ENCODE measurements at places on chromosomes 1 and 21. TPM values are rescaled to one million over a fixed set of nuclear protein-coding genes. Genes with fewer than 3 reads are reported as not detected.

DNA sequence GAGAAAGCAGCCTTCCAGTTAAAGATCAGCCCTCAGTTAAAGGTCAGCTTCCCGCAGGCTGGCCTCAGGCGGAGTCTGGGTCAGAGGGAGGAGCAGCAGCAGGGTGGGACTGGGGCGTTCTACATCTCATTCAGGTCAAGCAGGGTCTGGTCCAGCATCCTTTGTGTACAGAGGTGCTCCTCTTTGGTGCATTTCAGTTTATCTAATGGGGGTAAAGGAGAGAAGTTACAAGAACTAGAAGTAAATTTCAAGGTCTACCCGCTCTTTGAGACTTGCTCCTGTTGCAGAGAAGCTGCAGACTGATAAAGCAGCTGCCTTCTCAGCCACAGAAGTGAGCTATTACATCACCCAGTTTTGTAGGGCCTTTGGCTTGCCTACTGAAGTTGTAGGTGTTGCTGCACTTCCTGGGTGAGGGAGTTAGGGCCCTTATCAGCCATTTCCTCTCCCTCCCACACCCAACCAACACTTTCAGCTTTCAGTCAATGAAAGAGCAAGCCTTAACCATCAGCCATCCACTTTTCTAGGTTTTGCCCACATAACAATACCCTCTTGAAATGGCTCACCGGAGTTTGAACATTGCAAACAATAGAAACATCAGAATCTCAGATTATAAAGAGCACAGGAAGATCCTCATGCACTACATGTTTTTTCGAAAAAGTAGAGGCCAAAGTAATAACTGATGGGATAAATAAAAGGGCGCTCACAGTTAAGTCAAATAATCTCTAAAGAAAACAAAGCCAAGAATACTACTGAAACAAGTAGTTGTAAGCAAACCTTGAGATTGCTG is 2.8 kb upstream of the NUP210L start:
- DNase-seq: peak; percentile 84
- H3K4me1 ChIP-seq: peaks cover 66% of the 10 kb centered on the region
- H3K27me3 ChIP-seq: no peaks in the 10 kb centered on the region
- H3K36me3 ChIP-seq: peaks cover 52% of the 10 kb centered on the region

- H3K4me1 ChIP-seq: no peaks in the 10 kb centered on the region
- no peak overlapping the region for H3K27ac ChIP-seq
- H3K4me3 ChIP-seq: no peak overlapping the region
- no peak for DNase-seq
- no peaks in the 10 kb centered on the region for H3K27me3 ChIP-seq
Observed at GRCh38 chr1:118290571-118290970, 105.5 kb upstream of the SPAG17 start.

DNA sequence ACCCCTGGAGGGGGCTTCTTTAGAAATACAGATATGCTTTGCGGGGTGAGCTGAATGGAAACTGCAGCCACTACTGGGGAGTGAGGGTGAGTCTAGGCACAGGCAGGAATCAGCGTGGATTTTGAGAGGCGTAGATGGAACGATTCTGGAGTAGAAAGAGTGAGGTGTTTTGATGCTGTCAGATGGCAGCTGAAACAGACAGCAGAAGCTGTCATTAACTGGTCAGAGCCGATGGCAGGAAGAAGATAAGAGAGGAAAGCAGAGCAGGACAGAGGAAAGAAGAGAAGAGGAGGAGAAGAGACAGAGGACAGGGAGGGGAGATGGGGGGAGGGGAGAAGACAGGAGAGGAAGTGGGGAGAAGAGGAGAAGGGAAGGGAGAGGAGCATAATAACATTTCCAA is 138.5 kb downstream of the LRIG2 start:
- no peaks in the 10 kb centered on the region for H3K27me3 ChIP-seq
- H3K4me1 ChIP-seq: no peaks in the 10 kb centered on the region
- DNase-seq: no peak
- no peak overlapping the region for H3K27ac ChIP-seq
- no peaks in the 10 kb centered on the region for H3K36me3 ChIP-seq

- DNase-seq: no peak
- no peaks in the 10 kb centered on the region for H3K27me3 ChIP-seq
- no peak overlapping the region for H3K4me3 ChIP-seq
- H3K27ac ChIP-seq: no peak overlapping the region
Observed at GRCh38 chr1:59043796-59044195, 253.1 kb upstream of the FGGY start.

GRCh38 chr1:201779351-201779880 is 49.5 kb upstream of the IPO9 start:
- H3K4me3 ChIP-seq: no peak overlapping the region
- H3K27me3 ChIP-seq: no peaks in the 10 kb centered on the region

- no peaks in the 10 kb centered on the region for H3K36me3 ChIP-seq
- H3K4me1 ChIP-seq: no peaks in the 10 kb centered on the region
- no peaks in the 10 kb centered on the region for H3K27me3 ChIP-seq
- no peak overlapping the region for H3K4me3 ChIP-seq
- DNase-seq: no peak
- H3K27ac ChIP-seq: no peak overlapping the region
Observed at GRCh38 chr21:31583498-31583897, 76.0 kb upstream of the SOD1 start.

The PTPN22 gene
- total RNA-seq: 33.7 TPM

The IL12RB2 gene
- total RNA-seq: 5.3 TPM

The NEGR1 gene
- total RNA-seq: not detected

The CA6 gene
- total RNA-seq: not detected

The S1PR1 gene
- total RNA-seq: 363 TPM

The TMPRSS3 gene
- 3.2 TPM for total RNA-seq
